Nucleus accumbens (tissue), 56 donors: ENCODE measurements at places on chromosomes 6 and 20.
A peak's percentile ranks its signal among the peaks of the same experiment; 100 is the strongest.

GRCh38 chr6:113651920-113652319 lies 205.2 kb upstream of the MARCKS start:
- DNase-seq: no peak

GRCh38 chr20:57408536-57409233 lies 17.5 kb downstream of the RBM38 start:
- DNase-seq: no peak

- no peak for DNase-seq
These were observed 60.1 kb upstream of the RNF146 start for GRCh38 chr6:127206531-127207095.

DNA sequence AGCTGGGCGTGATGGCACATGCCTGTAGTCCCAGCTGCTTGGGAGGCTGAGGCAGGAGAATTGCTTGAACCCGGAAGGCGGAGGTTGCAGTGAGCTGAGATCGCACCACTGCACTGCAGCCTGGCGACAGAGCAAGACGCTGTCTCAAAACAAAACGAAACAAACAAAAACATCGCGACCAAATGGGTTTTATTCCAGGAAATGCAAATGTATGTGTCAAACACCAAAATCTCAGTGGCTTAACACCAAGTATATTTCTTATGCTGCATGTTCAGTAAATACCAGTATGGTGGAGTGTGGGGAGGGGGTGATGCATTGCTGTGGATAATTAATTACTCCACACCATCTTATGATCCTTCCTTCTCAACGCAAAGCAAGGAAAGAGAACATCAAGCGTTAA lies 28.1 kb downstream of the ACTR5 start:
- no peak for DNase-seq

- DNase-seq: no peak
These were observed 140.0 kb downstream of the TAF4 start for GRCh38 chr20:61925555-61926252.

DNA sequence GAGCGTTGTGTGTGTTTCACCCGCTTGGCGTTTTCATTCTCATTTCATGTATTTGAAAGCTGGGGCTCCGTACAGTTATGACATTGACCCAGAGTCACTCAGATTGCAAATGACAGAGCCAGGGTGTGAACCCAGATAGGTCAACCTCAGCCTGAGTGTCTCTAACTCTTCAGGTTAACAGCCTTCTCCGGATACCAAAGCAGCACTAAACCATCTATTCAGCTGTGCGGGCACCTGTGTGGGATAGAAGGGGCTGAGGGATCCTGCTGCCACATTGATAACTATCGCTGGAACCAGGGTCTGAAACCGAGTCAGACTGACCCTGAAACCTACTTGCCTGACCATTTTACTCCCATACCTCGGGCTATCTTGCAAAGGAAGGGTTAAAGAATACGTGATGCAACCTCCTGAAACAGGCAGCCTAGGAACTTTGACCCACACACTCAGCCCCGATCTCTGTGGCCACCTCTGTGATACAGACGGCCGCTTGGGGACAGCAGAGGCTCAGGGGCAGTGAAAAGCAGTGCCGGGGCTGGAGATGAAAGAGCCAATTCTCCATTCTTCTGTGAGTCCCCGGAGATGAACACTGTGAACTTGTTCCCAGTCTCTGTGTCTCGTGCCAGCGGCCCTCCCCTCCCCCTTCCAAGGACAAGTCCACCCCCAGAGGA lies 233.5 kb upstream of the QKI start:
- DNase-seq: peak; percentile 80

DNA sequence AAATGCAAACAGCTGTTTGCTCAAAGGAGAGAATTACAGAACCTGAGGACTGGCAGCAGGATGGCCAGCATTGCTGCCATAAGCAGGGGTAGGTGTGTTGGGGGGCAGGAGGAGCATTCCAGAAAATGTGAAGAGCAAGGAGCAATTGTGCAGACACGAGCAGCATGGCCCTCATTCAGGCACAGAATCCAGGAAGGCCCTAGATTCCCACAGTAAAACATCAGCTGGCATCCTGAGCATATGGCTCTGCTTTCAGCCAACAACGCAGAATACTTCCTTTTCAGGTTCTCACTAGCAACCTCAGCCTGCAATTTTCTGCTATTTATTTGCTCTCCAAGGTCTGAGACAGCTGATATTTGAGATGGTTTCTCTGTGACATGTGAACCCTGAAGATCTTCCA lies 243.4 kb upstream of the POU3F2 start:
- DNase-seq: no peak

GRCh38 chr6:40930555-40930954 lies 108.5 kb downstream of the UNC5CL start:
- no peak for DNase-seq

DNA sequence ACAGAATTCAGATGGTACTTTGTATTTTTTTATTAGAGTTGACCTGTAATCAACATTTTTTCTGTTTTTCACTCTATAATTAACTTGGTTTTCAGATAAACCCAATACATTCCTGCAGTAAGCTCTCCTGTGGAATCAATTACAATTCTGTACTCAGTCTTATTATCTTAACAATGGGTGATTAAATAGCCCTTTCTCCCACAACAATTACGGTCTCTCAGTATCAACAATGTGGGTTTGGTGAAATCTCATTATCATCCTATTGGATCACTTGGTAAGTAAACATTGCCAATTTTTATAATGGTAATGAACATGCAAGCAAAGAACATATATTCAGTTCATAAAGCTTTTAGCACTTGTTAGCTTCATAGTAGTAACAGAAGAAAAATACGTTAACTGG lies 438.9 kb upstream of the EPHA7 start:
- no peak for DNase-seq

GRCh38 chr6:166364456-166364855 lies 18.3 kb downstream of the MPC1 start:
- no peak for DNase-seq

GRCh38 chr6:111982681-111983080 lies 71.2 kb upstream of the CCN6 start:
- no peak for DNase-seq

GRCh38 chr20:31820228-31820627 lies 1.1 kb downstream of the MYLK2 start:
- no peak for DNase-seq

DNA sequence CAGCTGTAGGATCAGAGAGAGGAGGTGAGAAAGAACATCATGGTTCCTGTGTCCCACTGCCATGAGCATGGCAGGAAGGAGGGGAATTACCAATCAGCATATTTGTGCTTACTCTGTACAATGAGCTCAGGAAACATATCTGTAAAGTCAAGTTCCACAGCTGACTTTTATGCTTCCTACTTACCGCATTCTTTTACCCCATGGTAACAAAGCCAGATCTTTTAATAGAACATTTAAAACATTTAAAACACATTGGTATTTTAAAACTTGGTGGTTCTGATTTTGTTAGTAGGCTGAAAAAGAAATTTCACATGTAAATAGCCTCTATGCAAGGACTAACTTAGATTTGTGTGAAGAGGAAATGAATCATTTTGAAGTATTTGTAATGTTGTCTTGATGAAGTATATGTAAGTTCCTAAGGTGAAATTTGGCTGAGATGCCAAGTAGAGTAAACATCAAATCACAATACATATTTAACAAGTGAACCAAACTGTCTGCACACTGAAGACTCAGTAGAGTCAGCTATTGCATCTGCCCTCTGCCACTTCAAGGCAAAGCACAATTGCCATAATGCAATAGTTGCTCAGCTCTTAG lies 114.7 kb downstream of the GJA10 start:
- no peak for DNase-seq

DNA sequence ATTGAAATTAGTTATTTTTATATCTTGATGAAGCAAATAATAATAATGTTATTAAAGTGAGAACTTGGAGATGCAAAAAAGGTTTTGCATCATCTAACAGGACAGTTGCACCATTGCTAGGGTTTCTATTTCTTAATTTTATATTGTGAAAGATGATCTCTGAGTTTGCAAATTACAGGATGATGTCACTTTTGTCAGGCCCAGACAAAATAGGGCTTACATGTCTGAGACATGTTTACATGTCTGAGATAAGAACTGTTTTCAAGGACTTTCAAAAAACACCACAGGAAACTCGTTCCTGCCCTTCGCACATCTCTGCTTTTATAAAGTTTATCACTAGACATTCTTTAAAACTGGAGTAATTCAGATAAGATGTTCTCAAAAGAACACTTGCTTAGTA lies 1075.8 kb upstream of the MANEA start:
- no peak for DNase-seq

DNA sequence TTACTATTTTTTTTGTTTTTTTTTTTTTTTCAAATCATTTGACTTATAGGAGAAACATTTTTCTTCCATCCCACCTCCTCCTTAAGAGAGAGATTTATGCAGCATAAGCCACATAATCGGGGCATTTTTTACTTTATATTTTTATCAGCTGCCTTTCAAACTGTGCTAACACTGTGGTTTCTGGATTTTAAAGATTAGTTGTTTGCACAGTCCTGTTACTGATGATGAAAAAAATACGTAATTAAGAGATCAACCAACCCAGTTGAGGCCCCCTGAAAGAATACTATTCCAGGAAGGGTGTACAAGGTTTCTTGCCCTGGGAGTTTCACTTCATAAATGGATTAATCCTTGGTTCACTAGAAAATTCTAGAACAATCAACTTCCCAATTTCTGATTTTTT lies 68.3 kb downstream of the MMS22L start:
- no peak for DNase-seq

GRCh38 chr6:137638926-137639706 lies 144.9 kb upstream of the OLIG3 start:
- no peak for DNase-seq

GRCh38 chr6:89190741-89191140 lies 26.4 kb downstream of the GABRR1 start:
- no peak for DNase-seq

GRCh38 chr6:1657116-1657770 lies 47.5 kb downstream of the FOXC1 start:
- no peak for DNase-seq
